Liver (tissue), 10 donors: ENCODE measurements at places on chromosomes 2 and 18.

GRCh38 chr2:180474716-180475115, 467.6 kb upstream of the CWC22 start:
- no peaks in the 10 kb centered on the region for H3K36me3 ChIP-seq
- H3K4me1 ChIP-seq: no peaks in the 10 kb centered on the region
- no peaks in the 10 kb centered on the region for H3K27me3 ChIP-seq
- DNase-seq: no peak

DNA sequence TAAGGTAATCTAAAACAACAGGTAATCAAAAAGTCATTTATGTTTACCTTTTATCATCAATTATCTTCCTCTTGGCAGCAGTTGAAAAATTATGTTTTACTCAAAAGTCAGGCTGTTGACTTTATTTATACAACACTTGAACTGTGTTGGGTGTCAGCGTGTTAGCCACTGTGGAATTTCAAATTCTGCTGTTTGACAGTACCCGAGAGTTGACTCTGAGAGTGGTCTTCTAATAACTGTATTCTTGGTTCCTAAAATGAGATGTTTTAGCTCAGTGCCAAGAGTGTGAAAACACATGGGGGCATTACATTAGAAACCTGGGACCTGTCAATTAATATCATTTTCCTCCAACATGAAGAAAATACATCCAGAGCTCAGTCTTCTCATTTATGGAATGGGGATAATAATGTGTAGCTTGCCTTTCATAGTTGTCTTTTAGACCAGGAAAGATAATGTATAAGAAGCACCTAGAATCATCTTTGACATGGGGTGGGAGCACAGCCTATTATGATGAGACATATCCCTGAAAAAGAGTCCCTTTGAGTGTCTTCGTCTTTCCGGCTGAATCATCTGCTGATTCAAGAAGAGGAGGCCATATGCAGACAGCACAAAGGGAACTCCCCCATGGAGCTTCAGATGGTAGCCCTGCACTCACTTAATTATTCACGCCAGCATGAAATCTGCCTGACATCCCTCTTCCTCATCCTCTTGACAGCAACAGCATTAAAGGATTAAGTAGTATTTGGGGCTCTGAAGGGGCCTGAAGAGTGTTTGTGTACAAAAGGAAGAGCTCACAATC, 89.1 kb downstream of the AFF3 start:
- no peaks in the 10 kb centered on the region for H3K27me3 ChIP-seq
- H3K4me3 ChIP-seq: no peak overlapping the region
- H3K36me3 ChIP-seq: no peaks in the 10 kb centered on the region
- no peaks in the 10 kb centered on the region for H3K4me1 ChIP-seq
- H3K27ac ChIP-seq: no peak overlapping the region
- DNase-seq: no peak

- H3K27me3 ChIP-seq: no peaks in the 10 kb centered on the region
- DNase-seq: no peak
- H3K36me3 ChIP-seq: no peaks in the 10 kb centered on the region
- no peak overlapping the region for H3K27ac ChIP-seq
- H3K4me3 ChIP-seq: no peak overlapping the region
- peaks cover 3% of the 10 kb centered on the region for H3K4me1 ChIP-seq
Observed at GRCh38 chr2:99545066-99545465, 55.2 kb upstream of the REV1 start.

DNA sequence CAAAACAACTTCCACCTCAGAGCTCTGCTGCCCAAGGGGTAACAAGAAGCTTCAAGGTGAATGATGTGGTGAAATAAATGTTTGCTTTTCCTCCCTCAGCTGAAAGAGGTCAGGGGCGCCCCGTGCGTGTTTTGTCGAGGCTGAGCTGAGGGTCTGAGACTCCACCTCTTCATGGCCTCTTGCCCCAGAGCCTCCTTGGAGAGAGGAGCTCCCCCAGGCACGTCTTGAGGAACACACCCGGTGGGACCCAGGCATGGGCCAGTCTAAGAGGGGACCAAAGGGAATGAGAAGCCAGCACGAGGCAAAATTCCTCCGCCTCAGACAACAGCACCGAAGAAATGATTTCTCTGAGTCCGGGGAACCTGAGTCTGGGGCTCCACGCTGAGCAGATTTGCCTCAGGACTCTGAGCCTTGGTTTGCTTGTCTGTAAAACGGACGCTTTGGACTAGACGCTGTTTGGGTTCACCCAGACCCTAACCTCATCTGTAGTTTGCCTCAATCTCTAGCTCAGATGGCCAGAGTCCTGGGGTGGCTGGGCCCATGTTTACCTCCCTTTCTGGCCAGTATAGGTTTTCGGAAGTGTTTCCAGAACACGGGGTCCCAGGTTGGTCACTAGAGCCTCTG, 56.4 kb upstream of the ODC1 start:
- no peaks in the 10 kb centered on the region for H3K27me3 ChIP-seq
- no peak for DNase-seq
- no peaks in the 10 kb centered on the region for H3K36me3 ChIP-seq
- H3K27ac ChIP-seq: no peak overlapping the region

GRCh38 chr2:35293261-35293660, 1062.3 kb upstream of the CRIM1 start:
- H3K4me3 ChIP-seq: no peak overlapping the region
- H3K27me3 ChIP-seq: no peaks in the 10 kb centered on the region

DNA sequence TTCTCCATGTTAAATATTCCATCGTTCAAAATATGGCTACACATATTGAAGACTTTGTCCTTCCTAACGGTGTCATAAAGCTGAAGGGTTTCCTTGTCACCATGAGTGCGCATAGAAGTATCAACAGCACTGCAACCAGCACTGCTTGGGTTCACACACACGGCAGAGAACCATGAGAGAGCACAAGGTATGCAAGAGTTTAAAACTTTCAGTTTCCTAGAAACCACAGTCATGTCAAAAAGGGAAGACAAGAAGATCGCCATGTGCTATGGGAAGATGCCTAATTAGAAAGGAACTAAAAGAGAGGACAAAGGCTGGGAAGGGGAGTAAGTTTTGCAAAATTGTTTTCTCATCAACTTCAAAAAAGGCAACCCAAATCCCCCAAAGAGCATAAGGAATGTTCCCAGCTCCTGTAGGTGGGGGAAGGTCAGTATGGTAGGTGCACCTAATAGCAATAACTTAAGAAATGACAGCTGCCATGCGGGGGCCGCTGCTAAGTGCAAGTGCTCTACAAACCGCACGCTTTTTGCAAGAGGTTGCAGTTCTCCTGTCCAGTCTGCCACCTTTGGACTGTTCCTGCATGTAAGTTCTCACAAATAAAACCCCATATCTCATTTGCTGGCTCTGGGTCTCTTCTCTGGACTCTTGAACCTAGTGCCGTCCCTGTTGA, 136.8 kb downstream of the TMEM163 start:
- H3K36me3 ChIP-seq: no peaks in the 10 kb centered on the region
- H3K4me1 ChIP-seq: no peaks in the 10 kb centered on the region

DNA sequence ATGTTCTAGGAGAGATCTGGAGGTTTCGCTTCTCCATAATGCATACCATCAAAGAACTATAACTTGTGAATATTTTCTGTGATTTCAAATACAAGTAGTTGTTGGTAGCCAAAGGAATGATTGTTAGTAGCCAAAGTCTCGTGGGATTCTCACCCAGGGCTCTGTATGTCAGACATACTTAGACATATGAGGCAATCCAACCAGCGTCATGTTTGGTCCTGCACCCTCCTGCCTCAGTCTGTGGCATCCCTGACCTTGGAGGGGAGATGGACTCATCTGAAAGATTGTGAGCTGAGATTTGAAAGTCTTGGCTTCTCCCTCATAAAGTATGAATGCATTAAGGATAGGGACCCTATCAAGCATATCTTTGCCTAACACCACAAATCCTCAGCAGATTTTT, 81.2 kb downstream of the CTIF start:
- no peaks in the 10 kb centered on the region for H3K27me3 ChIP-seq
- H3K4me3 ChIP-seq: no peak overlapping the region
- peaks cover 22% of the 10 kb centered on the region for H3K36me3 ChIP-seq
- DNase-seq: no peak

DNA sequence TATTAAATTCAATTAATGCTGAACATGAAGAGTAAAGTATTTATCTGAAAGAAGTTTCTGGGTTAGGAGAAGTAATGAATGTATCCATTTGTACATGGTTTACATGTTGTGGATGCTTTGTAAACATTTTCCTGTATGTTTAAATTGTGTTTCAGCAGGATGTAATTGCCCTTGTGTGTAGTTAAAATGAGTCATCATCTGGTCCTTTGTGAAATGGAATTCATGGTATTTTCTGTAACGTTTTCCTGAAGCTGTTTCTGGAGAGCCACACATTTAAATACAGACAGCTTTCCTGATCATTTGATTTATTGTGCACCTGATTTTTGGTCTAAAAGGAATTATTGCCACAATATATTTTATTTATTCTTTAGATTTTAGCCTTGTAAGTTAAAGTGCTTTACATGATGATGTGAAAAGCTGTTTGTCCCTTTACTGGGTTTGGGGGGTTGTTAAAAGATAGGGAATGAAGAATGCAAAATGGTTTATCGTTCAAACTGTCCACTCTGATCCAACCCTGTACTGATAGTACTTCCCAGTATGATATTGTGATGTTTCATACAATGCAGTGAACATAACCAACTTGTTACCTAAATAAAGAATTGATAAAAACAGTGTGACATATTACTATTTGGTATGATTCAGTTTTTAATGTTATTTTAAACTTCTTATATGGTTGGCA, 41.7 kb upstream of the SLC3A1 start:
- H3K4me1 ChIP-seq: no peaks in the 10 kb centered on the region
- no peak overlapping the region for H3K4me3 ChIP-seq
- DNase-seq: no peak
- no peaks in the 10 kb centered on the region for H3K36me3 ChIP-seq
- H3K27me3 ChIP-seq: no peaks in the 10 kb centered on the region
- H3K27ac ChIP-seq: no peak overlapping the region

GRCh38 chr18:21735452-21736015, 5.1 kb upstream of the MIB1 start:
- H3K27ac ChIP-seq: no peak overlapping the region
- H3K27me3 ChIP-seq: no peaks in the 10 kb centered on the region
- no peak overlapping the region for H3K4me3 ChIP-seq

DNA sequence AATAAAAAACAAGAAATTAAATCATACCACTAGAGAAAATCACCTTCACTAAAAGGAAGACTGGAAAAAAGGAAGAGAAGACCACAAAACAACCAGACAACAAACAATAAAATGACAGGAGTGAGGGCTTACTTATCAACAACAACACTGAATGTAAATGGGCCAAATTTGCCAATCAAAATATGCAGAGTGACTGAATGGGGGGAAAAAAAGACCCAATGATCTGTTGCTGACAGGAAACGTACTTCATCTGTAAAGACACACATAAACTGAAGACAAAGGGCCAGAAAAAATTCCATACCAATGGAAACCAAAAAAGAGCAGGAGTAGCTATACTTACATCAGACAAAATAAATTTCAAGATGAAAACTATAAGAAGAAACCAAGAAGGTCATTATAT, 25.5 kb upstream of the EML6 start:
- H3K4me1 ChIP-seq: no peaks in the 10 kb centered on the region
- no peaks in the 10 kb centered on the region for H3K27me3 ChIP-seq
- H3K4me3 ChIP-seq: no peak overlapping the region
- H3K36me3 ChIP-seq: no peaks in the 10 kb centered on the region

DNA sequence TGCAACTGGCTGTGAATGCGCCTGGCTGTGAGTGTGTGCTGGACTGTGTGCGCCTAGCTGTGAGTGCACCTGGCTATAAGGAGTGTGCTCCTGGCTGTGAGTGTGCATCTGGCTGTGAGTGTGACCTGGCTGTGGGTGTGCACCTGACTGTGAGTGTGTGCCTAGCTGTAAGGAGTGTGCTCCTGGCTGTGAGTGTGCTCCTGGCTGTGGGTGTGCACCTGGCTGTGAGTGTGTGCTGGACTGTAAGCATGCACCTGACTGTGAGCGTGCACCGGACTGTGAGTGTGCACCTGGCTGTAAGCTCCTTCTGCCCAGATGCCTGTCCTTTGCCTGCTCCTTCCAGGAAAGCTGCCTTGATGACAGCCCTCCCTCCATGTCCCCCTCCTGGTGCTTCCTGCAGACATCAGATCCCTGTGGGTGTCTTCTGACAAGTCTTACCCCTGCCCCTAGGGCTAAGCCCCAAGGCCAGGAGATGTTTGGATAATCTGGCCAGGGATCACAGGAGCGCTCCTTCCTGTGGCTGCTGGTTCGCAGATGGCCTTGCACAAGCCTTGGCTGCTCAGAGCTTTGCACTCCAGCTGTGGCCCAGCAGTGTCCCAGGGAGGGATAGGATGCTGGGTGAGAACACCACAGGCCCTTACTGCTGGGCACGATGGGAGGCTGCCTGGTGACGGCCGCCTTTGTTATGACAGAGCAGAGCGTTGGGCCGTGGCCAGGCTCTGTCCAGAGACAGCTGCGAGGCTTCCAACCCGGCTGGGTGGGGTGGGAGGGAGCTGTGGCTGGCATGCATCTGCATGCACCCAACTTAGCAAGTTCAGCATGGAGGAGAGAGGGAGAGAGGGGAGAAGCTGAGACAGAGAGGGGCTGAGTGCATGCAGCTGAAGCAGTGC, 89.9 kb downstream of the GLI2 start:
- H3K4me1 ChIP-seq: no peaks in the 10 kb centered on the region
- no peak for DNase-seq
- H3K27ac ChIP-seq: no peak overlapping the region

- H3K27ac ChIP-seq: no peak overlapping the region
- no peaks in the 10 kb centered on the region for H3K36me3 ChIP-seq
- DNase-seq: no peak
- H3K4me3 ChIP-seq: no peak overlapping the region
Observed at GRCh38 chr18:35610089-35610488, 28.5 kb downstream of the GALNT1 start.

GRCh38 chr18:44996261-44996660, 315.6 kb downstream of the SETBP1 start:
- H3K4me3 ChIP-seq: no peak overlapping the region
- H3K4me1 ChIP-seq: no peaks in the 10 kb centered on the region
- no peaks in the 10 kb centered on the region for H3K27me3 ChIP-seq
- DNase-seq: no peak
- no peaks in the 10 kb centered on the region for H3K36me3 ChIP-seq

DNA sequence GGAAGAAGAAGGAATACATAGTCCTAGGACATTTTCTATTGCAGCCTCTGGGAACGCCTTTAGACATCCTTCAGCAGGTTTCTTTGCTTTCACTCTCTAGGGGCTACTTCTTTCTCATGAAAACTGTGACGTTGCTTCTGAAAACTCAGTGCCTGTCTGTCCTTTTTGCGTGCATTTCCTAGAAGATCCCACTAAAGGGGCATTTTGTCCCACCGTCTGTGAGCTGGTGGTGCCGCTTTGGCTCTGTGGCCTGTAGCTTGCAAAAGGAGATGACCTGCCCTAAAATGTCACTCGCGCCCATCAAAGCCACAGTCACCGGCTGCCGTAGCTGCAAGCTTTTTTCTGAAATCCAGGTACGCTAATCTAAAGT, 579 bp downstream of the STAT4 start:
- H3K27me3 ChIP-seq: no peaks in the 10 kb centered on the region
- H3K36me3 ChIP-seq: no peaks in the 10 kb centered on the region
- H3K4me1 ChIP-seq: no peaks in the 10 kb centered on the region
- no peak for DNase-seq
